ENCODE measurements at places on chromosomes 7 and 10. TPM values are rescaled to one million over a fixed set of nuclear protein-coding genes. Genes with fewer than 3 reads are reported as not detected.

DNA sequence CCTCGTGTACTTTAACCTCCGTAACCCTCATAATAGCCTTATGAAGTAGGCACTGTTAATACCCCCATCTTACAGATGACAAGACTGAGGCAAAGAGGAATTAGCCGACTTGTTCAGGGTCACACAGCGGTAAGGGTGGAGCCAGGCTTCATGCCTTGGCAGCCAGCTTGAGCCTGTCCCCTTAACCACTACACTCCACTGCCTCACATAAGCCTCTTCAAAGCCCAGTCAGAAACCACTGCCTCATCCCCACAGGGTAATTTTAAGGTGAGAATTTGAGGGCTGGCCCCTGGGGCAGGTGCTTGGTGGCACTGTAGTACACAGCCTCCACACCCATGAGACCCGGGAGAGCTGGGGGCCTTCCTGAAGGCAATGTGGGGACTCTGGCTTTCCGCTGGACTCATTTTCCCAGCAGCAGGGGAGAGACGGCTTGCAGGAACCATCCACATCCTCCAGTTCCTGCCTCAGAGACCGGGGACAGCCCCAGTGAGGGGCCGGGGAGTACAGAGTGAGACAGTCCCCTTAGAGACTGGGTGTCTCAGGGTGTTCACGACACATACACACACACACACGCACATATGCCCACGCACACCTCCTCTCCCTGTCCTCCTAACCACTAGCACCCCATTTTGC is 7.6 kb upstream of the C10orf105 start:
- no peak for DNase-seq

DNA sequence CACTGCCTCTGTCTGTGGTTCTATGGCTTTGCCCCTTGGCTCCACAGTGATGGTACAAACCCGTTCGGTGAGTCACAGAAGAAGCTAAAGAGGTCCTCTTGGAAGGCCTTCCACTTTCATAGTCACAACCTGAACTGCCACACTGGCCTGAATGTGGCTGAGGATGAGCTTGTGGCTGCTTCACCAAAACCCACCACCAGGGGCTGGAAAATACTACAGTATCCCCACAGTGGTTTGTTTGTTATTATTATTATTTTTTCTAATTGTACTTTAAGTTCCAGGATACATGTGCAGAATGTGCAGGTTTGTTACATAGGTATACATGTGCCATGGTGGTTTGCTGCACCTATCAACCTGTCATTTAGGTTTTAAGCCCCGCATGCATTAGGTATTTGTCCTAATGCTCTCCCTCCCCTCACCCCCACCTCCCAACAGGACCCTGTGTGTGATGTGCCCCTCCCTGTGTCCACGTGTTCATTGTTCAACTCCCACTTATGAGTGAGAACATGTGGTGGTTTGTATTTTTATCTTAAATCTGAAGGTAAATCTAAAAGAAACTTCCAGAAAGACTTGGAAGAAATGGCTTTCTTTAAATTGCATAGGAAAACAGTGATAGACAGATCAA is 160.8 kb upstream of the NPSR1 start:
- no peak for DNase-seq

DNA sequence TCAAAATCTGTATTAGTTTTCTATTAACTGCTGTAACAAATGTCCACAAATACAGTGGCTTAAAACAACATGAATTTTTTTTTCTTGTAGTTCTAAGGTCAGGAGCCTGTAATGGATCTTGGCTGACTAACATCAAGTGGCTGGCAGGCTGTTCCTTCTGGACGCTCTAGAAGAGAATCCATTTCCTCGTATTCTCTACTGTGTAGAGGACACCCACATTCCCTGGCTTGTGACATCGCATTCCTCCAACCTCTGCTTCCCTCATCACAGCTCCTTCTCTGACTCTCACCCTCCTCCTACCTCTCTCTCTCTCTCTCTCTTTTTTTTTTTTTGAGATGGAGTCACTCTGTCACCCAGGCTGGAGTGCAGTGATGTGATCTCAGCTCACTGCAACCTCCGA is 4.8 kb upstream of the CALHM1 start:
- no peak for DNase-seq

- DNase-seq, result no peak
Observed at GRCh38 chr10:113294868-113295267, 258.0 kb upstream of the HABP2 start.

DNA sequence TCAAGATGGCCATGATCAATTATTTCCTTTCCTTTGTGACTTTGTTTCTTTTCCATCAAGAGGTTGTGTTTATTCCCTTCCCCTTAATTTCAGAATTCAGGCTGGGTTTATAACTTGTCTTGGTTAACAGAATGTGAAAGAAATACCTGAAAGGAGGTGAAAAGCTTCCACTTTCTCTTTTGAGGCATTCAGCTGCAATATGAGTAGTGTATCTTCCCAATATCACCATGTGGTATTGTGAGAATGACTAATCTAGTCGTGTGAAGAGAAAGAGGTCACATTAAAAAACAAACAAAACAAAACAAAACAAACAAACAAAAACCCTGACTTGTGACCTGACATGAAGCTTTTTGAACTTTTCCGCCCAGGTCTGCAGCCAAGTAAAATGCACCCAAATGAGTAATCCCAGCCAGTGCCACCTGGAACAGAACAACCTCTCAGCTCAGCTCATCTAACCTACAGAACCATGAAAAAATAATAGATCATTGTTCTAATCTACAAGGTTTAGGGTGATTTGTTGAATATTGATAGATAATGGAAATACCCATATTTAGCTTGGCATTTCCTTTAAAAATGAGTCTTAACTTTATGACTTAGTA is 70.8 kb upstream of the TEX47 start:
- no peak for DNase-seq

- no peak for DNase-seq
Observed at GRCh38 chr10:60604342-60604741, 173.9 kb upstream of the CDK1 start.

DNA sequence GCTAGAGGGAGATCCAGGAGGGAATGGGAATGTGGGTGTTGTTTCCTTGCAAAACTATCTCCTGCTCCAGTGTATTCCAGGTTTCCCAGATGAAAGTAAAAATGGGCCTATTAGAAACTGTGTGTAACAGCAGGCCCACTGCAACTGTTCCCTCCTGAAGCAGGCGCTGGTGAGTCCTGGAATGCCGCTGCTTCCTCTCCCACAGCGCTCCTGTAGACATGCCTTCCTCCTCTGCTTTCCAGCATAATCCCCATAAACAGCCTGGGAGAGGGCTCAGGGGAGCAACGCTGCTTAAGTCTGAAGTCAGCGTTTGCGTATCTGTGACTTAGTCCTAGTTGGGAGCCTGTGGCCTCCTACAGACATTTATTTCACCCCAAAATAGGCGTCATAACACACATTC is 551.0 kb upstream of the FOXK1 start:
- DNase-seq, result no peak

DNA sequence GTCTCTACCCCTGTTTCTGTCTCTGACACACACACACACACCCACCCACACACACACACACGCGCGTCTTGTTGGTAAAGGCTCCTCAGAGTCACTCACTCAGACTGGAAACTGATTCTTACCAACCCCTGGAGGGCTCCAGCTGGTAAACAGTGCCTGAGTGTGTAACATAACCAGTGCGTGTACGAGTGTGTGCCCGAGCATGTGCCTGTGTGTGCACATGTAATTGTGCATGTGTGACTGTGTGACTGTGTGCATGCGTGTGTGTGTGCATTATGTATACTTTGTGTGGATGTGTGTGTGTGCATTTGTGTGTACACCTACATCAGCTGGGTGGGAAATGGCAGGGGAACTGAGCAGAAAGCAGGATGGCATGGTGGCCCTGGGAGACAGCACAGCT is 317.1 kb downstream of the WDR37 start:
- DNase-seq, result no peak

DNA sequence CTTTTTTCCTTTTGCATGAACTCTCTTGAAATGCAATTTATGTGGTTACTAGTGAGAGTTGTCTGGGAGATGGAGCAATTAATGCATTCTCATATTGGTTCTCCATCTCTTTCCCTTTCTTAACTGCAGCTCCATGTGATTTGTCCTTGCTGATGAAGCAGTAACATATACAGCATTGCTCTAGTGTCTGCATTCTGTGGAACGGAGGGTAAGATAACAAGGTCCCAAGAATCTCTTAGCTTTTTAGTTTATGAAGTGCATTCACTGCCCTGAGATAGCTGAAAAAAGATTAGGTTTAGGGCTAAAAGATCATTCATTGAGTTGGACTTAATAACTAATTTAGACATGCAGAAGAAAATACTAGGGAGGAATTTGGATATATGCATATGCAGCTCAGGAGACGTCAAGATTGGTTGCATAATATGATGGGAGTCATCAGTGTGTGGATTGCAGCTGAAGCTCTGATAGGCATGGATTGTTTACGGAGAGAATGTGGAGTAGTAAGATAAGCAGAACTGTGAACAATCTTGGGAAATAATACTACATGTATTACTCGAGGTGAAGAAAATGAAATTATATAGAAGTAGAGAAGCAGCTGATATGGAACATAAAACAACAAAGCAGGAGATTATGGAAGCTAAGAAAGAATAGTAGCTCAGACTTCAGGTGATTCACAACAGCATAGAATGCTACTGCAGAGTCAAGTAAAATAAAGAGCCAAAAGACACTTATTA is 404.7 kb downstream of the ARL4A start:
- DNase-seq, result no peak

FAM25A gene
- polyA plus RNA-seq, result not detected

NUDT13 gene
- polyA plus RNA-seq, result 4.8 TPM

ACTL6B gene
- polyA plus RNA-seq, result not detected

LFNG gene
- polyA plus RNA-seq, result 28.9 TPM

PDZD8 gene
- 41.0 TPM for polyA plus RNA-seq

ZNF488 gene
- polyA plus RNA-seq, result 5.4 TPM
